ENCODE measurements at places on chromosomes 3 and 15.

DNA sequence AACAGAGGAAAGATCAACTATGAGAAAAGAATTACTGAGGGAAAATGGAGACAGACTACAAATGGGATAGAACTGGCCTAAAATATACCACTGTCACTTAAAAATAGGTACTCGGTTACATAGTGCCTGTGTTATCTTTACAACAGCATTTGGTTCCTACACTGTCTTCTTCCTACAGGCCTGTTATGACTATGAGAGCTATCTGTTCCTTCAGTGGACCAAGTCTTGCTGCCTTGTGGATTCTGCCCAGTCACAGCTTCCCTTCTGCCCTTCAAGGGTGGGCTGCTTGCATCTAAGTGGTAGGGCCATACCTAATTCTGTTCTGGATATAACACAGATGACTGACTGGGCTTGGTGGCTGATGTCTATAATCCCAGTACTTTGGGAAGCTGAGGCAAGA, 13.8 kb upstream of the ARHGEF3 start:
- DNase-seq = no peak

- no peak for DNase-seq
Measured at GRCh38 chr15:66838671-66839239, 136.7 kb downstream of the SMAD6 start.

DNA sequence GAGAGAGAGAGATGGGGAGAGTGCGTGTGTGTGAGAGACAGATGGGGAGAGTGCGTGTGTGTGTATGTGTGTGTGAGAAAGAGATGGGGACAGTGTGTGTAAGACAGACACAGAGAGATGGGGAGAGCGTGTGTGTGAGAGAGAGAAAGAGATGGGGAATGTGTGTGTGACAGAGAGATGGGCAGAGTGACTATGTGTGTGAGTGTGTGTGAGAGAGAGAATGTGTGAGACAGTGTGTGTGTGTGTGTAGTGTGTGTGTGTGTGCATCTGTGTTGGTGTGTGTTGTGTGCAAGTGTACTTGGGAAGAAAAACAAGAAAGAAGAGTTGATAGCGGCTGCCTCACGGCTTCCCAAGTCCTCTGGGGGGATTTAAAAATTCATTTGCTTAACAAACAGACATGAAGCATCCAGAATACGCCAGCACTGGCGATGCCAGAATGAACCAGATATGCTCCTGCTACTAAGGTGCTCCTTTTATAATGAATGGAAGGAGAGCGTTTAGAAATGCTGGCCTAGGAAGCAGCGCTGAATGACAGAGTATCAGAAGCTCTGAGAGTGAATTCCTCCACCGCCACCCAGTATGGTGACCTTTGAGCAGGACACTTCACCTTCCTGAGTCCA, 186.1 kb upstream of the TSC22D2 start:
- DNase-seq = no peak

DNA sequence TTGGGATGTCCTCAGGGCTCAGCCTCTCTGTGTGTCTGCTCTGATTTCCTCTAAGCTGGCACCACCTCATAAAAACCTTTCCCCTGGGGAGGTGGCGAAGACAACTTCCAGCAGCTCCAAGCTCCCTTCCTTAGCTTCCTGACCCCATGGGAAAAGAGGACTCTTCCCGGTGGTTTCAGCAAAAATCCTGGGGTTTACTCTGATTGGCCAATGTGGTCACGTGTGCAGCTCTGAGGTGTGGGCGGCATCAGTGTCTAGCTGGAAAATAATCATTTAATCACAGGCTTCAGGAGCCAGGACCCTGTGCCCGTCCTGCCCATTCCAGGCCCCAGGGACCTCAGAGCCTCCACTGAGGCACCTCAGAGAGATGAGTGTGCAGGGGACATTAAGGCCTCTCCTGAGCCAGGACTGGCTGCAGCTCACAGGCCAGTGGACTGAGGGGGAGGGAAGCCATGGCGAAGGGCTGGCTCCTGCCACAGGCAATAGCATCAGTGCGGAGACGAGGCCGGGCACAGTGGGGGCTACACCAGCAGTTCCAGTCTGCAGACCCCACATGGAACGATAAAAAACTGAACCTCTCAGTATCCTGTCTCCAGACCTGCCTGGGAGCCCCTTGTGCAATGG, 104.1 kb downstream of the TPRA1 start:
- no peak for DNase-seq

GRCh38 chr3:42652251-42652610, 1.3 kb upstream of the ZBTB47 start:
- no peak for DNase-seq

- no peak for DNase-seq
Measured at GRCh38 chr3:39278616-39278935, 1.3 kb downstream of the CX3CR1 start.

DNA sequence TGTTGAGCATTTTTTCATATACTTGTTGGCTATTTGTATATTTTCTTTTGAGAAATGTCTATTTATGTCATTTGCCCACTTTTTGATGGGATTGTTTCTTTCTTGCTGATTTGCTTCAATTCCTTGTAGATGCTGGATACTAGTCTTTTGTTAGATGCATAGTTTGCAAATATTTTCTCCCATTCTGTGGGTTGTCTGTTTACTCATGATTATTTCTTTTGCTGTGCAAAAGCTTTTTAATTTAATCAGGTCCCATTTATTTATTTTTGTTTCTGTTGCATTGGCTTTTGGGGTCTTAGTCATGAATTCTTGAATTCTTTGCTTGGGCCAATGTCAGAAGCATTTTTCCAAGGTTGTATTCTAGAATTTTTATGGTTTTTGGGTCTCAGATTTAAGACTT, 251.7 kb downstream of the WNT5A start:
- no peak for DNase-seq

GRCh38 chr15:40354408-40355171, 3.4 kb upstream of the DISP2 start:
- no peak for DNase-seq

DNA sequence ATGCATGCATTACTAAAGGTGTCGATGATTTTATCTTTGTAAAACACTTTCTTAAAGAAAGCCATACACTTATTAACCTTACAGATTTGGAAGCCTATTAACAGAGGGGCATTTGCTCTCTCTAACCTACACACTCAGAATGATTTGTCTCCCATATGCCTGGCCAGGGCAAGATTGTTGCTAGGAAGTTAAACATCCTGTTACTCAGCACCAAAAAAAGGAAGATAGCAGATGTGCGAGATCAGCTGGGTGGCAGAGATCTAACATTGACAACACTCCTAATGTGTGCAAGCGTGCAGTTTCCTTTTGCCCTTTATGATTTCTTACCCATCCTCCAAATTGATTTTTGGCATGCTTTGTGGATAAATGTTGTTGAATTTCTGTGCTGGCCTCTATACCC, 73.9 kb upstream of the TMEM108 start:
- no peak for DNase-seq

GRCh38 chr3:24687671-24688070, 193.0 kb upstream of the THRB start:
- DNase-seq = no peak

DNA sequence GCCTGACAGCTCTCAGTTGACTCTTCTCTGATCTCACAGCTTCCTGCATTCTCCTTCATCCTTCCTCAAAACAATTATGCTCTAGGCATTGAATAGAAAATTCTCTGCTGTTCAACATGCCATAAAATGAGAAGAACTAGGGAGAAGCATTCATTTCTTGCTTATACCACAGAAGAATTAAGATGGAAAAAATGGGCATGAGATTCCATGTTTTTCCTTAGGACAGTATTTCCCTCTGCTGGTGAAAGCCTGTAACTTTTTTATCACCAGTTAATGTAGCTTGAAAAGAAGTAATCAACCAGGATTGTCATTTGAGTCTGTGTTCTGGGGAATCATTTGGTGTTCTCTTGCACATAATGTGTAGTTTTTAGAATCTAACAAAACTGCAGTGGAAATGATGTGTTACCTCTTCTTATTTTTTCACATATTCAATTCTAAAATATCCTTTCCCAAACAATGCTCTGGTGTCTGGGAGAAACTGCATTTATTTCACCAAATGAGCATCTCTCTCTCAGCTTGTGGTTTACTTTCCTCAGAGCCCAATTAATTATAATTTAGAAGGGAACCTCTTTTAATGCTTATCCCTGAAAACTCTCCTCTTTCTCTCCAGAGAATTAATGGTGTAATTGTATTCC, 92.8 kb upstream of the DCBLD2 start:
- peak; percentile 49 for DNase-seq

- no peak for DNase-seq
Measured at GRCh38 chr3:117268318-117268717, 558.7 kb downstream of the TUSC7 start.

DNA sequence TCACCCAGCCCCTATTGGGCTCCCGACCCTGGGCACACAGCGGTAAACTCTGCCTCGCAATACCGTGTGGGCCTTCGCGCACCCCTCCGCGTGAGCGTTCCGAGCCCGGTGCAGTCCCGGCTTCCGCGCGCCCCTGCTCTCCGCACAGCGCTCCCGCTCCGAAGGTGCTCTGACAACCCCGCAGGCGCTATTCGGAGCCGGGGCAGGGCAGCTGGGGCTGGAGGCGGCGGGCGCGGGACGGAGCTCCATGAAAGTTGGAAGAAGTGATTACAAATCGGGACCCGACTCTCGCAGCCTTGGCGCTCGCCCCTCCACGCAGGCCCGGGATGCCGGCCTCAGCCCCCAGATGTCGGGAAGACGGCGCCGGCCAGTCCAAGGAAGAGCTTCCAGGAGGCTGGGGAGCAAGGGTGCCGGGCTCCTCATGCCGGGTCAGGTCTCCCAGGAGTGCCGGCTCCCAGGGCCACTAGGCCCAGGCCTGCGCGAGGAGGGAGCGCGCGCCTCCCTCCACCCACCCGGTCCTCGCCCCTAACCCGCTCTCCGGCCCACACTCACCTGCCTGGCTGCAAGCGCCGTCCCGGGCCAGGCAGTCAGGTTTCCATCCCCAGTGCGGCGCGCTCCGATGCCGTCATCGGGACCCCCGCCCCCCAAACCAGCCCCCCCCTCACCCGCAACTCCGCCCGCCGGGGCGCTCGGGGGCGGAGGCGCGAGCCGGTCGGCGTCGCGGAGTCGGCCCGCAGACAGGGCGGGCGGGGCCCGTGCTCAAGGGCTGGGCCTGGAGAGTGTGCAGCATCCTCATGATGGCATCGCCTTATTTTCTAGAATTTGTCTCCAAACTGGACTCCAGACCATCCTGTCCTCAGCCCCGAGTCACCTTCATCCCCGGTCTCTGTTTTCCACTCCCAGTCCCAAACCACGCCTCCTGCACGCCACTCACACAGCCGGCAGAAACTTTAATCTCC, at the start of gene KIF7:
Gene KIF7, minus strand, starts transcription at position 621 of the 959 bp plus-strand sequence. CDS start 2,537 bp downstream, outside the sequence.
- no peak for DNase-seq

DNA sequence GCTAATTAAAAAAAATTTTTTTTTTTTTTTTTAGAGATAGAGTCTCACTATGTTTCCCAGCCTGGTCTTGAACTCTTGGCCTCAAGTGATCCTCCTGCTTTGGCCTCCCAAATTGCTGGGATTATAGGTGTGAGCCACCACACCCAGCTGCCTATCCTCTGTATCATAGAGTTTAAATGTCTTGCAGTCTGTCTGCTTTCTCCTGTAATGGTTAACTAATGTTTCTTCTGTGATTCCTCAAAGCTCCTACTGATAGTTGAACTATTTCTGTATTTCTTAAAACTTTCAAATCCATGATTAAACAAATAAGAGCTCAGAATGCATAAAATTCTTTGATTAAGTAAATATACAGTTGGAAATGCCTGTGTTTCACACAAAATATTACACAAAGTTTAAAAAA, 115.4 kb upstream of the TPM1 start:
- no peak for DNase-seq

GRCh38 chr3:127002195-127003174, 19.6 kb downstream of the PLXNA1 start:
- DNase-seq = peak; percentile 46
